ENCODE measurements at places on chromosomes 12 and 14.

GRCh38 chr12:132395192-132395907 lies 66.0 kb upstream of the GALNT9 start:
- DNase-seq = no peak

DNA sequence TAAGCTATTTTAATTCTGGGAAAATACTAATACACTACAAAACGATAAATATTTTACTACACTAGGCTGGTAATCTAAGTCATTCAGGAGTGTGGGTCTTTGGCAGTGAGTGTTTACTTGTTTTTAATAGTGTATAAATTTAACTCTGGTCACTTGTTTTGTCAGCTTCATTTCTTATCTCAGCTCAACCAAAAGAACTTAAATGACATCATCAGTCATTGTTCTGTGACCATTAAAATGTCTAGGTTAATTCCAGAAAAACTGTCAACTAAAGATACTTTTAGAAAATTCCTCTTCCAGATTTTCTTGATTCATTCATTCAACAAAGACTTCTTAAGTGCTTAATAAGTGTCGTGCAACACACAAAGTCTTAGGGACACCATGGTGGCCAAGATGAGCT lies 102.8 kb downstream of the FOXN3 start:
- no peak for DNase-seq

- DNase-seq = no peak
Measured at GRCh38 chr14:54761835-54762234, 140.8 kb downstream of the GCH1 start.

- no peak for DNase-seq
Measured at GRCh38 chr14:89550821-89551220, 133.8 kb upstream of the FOXN3 start.

GRCh38 chr12:24821691-24822090 lies 127.2 kb downstream of the BCAT1 start:
- peak; percentile 87 for DNase-seq

- DNase-seq = no peak
Measured at GRCh38 chr12:130075497-130076076, 86.7 kb upstream of the FZD10 start.

DNA sequence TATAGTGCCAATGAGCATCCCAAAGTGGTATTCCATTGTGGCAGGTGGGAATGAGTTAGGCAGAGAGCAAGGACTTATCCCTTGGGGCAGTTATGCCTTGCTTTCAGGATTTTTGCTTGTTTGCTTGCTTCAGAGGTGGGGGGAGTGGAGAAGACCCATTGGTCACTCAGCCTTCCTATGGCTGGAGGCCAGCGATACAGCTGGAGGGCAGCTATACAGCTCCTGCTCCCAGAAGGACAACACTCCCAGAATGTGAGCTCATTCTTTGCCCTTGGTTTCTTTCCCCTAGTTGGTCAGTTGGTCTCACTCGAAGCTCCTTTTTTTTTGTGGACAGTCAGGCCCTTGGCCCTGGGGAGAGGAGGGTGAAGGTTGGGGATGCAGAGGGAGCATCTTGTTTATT lies 14.5 kb downstream of the KRT83 start:
- DNase-seq = no peak

- DNase-seq = no peak
Measured at GRCh38 chr14:38255673-38256532, at the start of gene CLEC14A. CLEC14A (minus strand) TSS chr14:38256093; CDS start chr14:38256022, 71 bp downstream.
